T1000 (cell line): ENCODE measurements at places on chromosomes 3 and 15.

- no peak for DNase-seq
Measured at GRCh38 chr15:34786206-34786605, 9.1 kb downstream of the ACTC1 start.

DNA sequence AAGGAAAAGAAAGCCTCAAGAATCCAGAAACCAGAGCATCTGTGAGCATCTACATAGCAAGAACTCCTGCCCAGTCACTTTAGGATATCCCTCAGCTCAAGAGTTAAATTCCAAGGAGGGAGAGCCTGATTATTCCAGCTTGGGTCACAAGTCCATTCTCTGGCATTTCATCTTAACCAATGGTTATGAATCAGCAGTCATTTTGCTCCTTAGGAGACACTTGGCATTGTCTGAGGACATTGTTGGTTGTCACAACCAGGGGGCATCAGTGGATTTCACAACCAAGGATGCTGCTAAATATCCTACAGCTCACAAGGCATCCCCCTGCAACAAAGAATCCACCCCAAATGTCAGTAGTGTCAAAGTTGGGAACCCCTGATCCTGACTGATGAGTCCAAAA is 51.0 kb upstream of the LMCD1 start:
- DNase-seq = no peak

DNA sequence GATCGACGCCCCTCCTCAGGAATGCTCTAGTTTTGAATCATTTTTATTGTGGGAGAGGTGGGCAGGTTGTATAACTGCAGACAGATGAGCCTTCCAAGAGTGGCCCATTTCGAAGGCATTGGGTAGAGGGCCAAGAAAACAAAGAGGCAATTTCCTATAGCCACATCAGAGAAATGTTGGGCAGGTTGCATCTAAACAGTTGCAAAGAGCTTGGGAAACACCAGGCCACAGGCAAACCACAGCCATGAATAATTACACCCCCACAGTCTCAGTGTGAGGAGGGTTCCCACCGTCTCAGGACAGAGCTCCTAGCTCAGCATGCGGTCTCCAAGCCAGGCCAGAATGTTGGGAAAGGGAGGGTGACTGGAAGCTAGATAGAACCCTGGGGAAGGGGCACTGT is 257.3 kb downstream of the ABHD5 start:
- DNase-seq = no peak

DNA sequence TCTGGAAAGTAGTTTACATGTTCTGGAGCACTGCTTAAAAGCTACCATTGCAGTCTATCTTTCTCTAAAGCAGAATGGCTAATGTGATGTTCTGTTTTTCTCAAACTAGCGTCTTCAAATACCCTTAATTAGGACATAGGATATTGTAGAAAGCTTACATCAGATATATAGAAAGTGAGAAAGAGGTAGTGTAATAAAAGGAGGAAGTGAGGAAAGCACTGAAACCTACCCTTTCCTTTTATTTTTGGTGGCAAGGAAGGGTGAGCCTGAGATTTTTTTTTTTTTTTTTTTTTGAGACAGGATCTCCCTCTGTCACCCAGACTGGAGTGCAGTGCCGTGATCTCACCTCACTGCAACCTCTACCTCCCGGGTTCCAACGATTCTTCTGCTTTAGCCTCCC is 9.4 kb downstream of the SENP2 start:
- DNase-seq = no peak

GRCh38 chr3:131091768-131092167 is 65.1 kb downstream of the NEK11 start:
- peak; percentile 35 for DNase-seq

- no peak for DNase-seq
Measured at GRCh38 chr3:55543181-55543614, 56.1 kb upstream of the WNT5A start.

DNA sequence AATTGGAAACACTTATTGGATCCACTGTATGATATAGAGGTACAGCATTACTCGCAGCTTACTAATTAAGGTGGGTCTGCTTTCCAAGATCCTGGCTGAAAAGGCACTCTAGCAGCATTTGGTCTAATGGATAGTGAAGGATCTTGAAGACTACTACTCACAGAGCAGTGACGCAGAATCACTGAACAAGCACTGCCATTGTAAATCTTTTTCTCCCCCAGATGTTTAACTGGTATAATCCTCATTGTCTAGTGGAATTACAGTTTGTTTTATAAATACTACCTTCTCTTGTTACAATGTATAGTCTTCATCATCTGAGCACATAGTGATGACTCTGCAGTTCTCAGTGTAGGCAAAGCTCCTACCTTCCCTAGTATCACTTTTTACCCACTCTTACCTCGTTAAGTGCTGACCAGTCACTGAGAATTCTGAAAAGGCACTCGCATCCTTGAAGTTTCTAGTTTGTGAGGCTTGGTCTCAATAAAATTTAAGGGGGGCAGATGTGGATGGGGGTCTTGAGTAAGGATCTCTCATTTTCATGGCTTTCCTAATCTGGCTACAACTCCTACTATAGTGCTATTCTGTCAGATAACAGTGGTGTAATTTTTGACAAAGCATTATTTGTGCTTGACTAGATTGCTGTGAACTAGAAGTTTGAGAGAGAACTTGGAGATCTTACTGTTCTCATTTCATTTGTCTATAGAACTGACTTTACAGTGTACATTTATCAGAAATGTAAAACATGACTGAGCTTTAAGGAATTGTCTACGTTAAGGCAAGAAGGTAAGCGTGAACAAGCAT is 23.2 kb downstream of the MAPK6 start:
- DNase-seq = no peak

GRCh38 chr3:14857506-14857905 is 38.7 kb downstream of the FGD5 start:
- DNase-seq = no peak

DNA sequence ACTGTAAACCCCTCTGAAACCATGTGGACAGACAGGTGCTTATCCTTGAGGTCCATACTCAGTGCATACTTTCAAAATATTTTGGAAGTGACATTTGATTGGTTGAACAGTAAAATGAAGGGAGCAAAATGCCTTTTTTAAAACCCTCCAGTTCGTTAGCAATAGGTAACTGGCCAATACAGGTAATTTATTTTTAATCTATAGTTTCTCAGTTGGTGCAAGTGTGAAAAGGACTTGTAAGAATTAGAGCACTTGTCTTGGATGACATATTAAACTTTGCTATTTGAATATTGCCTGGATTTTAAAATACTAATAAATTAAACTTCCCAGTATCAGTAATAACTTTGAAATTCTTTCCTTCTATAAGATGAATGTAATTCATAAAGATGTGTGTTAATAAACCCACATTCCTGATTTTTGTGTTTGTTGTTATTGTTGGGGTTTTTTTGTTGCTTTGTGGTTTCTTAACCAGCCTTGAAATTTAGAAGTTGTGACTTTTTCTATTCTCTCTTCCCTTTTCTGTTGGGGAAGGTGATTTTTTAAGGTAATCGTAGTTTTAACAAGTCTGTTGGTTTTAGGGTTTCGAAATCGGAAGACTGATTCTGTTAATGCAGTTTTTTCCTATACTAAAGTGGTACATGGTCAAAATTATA is 90.0 kb downstream of the STT3B start:
- DNase-seq = no peak

GRCh38 chr15:93223803-93224202 is 134.8 kb upstream of the RGMA start:
- no peak for DNase-seq

DNA sequence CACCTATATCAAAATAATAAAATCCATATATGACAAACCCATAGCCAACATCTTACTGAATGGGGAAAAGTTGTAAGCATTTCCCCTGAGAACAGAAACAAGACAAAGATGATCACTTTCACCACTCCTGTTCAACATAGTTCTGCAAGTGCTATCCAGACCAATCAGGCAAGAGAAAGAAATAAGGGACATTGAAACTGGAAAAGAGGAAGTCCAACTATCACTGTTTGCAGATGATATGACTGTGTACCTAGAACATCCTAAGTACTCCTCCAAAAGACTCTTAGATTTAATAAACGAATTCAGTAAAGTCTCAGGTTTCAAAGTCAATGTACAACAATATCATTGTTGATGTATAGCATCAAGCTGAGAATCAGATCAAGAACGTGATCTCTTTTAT is 35.6 kb upstream of the FGF7 start:
- DNase-seq = no peak

DNA sequence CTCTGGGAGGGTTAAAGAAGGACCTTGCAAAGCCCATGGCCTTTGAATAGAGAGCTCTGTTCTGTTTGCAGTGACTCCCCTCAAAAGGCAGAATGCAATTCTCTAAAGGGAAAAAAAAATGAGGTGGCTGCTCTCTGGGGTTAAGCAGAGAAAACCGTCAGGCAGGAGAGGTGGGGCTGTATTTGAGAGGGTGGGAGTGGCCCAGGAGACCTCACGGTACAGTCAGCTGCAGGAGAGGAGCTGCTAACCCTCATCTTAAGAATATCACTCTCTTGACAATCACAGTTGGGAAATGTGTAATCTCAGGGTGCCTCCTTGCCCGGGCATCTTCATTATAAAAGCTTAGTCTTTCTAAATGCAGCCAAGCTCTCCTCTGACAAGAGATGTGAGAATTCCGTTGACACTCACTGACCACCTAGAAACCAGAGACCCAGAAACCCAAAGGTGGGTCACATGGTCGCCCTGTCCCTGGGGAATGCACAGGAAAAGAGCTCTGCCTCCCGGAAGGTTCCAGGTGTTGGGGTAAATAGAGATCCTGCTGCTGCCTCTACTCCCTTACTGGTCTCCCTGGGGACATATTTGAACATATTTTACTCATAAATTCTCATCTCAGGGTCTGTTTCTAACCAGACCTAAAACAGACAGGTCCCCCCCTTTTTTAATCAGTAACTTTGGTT is 159.1 kb upstream of the CTDSPL start:
- DNase-seq = no peak

DNA sequence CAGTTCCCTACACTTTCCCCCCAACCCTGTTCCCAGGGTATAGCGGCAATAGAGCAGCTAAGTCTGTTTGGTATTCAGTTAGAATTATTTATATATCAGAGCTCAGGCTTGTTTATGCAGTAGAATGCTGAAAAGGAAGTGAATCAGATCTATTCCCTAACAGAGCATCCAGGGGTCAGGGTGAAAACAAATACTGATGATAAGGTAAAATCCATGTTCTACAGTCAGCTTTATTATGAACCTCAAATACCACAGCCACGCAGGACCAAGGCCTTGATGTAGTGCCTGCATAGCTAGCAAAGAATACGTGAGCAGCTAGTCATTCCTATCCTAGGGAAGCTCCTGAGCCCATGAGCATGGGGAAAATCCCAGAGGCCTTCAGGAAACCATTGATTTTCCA is 229.7 kb upstream of the ICE2 start:
- peak; percentile 18 for DNase-seq

DNA sequence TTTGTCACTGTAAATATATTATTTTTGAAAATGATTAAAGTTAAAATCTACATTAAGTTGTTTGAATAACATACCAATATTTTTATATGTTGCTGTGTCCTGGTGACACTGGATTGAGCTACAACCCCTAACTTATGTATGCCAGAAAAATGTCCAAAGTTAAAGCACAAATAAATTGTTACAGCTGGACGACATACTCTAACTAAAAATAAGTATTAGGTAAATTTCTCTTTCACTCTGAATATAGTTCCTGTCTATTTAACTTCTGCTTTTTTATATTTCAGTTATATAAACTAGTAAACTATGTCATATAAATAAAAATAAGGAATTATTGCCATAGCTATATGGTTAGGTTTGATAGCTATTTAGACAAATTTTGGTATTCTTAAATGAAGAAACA is 118.5 kb upstream of the SAMMSON start:
- no peak for DNase-seq

DNA sequence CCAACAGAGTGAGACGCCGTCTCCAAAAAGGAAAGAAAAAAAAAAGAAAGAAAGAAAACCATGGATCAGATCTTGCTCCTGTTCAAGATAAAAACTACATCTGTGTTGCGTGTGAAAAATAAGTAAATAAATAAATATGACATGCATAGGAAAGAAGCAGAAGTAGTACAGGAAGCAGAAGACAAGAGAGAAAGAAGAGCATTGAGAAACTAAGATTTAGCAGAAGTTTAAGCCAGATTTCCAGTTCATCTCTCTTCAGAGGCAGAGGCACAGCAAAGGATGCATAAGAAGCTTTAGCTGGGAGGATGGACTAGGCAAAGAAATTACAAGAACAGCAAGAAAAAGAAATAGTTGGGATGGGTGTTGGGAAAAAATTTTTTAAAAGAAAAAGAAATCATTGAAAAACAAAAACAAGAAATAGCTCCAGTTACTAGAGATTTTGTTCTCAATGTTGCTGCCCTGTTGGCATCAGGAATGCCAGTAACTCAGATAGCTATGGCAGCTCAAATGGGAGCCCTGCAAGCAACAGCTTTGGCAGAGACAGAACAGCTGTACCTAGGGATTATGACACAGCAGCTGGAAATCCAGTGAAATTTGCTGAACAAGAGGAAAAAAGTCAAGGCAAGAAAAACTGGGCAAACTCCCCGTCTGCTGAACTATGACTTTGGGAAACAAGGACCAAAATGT is 17.3 kb downstream of the AP3S2 start:
- no peak for DNase-seq

DNA sequence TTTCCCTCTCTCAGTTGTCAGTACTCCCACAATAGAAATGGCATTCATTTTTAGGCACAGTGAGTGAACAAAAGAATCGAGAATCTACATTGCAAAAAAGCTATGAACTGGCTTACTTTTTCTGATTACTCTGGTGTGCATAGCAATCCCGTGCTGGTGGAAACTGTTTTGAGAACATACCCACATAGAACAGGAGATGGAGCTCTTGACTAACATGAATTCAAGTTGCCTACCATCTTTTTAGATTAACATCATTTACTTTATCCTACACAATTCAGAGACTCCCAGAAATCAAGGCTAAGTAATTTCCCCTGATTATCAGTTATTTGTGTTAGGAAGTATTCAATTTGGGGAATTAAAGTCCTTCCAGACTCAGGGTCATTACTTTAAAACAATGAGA is 326.6 kb downstream of the ARPP21 start:
- no peak for DNase-seq

- DNase-seq = no peak
Measured at GRCh38 chr15:42405863-42406482, 46.7 kb downstream of the CAPN3 start.
